ENCODE measurements at places on chromosomes 5 and 9.

DNA sequence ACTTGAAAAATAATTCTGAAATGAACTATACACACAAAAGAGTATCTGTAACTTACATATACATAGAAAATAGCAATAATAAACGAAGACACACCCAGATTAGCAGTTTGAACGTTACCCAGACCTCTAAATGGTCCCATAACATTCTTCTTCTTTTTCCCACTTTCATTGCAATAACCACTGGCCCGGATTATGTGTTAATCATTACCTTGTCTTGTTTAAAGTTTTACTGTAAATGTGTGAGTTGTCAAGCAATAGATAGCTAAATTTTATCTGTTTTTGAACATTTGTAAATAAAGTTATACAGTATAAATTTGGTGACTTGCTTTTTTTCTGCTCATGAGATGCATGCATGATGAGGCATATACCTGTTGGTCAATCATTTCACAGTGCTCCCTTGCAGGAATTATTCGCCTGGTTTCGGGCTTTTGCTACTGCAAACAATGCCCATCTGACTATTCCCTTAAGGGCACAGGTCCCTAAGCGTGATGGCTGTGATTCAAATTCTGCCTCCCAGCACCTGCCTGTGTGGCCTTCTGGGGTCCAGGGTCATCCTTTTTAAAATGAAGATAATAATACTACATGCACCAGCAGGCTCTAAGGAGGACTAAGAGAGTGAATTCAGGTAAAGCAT lies 66.1 kb downstream of the GADD45G start:
- no peak for DNase-seq

GRCh38 chr9:78309066-78309465 lies 12.1 kb downstream of the PSAT1 start:
- DNase-seq: no peak

DNA sequence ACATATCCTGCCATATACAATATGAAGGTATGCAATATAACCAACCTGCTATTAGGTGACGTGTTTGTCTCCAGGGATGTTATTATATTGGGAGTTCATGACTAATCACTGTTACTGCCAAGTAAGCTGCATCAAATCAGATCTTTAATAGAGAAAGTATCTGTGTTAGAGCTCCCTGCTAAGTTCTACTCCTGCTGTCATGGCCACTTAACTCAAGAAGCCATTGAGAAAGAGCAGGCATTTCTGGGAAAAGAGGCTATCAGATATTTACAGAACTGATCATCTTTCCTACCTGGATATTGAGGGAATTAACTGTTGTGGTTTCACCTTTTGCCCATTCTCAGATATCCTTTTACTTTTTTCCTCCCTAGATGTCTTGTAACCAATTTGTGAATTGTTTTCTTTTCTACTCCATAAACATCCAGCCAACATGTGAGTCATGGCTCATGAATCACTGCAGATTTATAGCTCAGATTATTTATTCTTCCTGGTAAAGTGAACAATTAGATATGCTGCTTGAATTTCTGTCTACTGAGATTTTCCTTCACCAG lies 634.8 kb upstream of the FAM174A start:
- no peak for DNase-seq

GRCh38 chr5:100676817-100677631 lies 141.8 kb downstream of the FAM174A start:
- no peak for DNase-seq

- peak; percentile 98 for DNase-seq
Measured at GRCh38 chr5:177403792-177404640, 3.6 kb upstream of the PFN3 start.

GRCh38 chr5:168720575-168720974 lies 141.4 kb upstream of the PANK3 start:
- DNase-seq: no peak

Data from GM12892 (cell line).